ENCODE measurements at places on chromosomes 12 and 14.

GRCh38 chr12:131783915-131784541 is 44.2 kb upstream of the MMP17 start:
- peak; percentile 55 for DNase-seq

DNA sequence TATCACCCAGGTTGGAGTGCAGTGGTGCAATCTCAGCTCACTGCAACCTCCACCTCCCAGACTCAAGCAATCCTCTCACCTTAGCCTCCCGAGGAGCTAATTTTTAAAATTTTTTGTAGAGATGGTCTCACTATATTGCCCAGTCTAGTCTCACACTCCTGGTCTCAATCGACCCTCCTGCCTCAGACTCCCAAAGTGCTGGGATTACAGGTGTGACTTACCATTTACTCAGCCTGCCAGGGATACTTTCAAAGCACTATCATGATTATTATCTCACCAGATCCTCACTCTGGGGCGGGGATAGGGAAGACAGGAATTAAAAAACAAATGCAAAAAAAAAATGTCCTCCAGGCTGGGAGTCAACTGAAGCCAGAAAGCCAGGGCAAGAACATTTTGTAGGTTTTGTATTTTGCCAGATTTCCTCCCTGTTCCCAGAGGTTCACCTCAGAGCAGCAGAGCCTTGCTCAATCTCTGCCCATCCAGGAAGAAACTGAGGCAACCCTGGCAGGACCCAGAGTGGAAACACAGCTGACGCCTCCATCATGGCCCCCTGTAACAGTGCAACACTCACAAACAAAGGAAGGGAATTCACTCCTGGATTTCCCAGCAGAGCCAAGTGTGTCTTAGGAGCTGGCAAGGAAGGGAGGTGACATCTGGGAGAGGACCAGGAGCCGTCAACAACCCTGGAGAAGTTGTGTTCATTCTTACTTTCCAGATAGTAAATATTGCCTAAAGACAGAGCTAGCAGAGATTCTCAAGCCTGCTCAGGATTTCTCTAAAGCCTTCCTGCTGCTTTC is 73.9 kb downstream of the IRF2BPL start:
- no peak for DNase-seq

DNA sequence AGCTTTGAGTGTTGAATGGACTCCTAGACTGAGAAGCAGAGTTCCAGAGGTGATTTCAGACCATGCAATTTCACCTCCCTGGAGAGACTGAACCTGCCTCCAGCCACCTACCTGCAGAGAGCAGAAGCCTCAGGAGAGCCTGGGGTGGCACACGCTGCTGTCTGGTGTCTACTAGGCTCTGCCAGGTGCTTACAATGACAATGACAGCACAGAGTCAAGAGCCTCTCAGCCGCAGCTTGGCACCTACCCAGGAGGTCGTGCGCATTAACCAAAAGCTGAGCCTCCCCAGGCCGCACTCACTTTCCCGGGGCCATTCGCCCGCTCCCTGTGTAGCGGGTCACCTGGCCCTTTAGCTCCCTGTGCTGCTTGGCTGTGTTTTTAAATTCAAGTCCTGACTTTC is 63.2 kb downstream of the TESC start:
- no peak for DNase-seq

GRCh38 chr14:22979748-22980392 is 2.5 kb downstream of the AJUBA start:
- no peak for DNase-seq

DNA sequence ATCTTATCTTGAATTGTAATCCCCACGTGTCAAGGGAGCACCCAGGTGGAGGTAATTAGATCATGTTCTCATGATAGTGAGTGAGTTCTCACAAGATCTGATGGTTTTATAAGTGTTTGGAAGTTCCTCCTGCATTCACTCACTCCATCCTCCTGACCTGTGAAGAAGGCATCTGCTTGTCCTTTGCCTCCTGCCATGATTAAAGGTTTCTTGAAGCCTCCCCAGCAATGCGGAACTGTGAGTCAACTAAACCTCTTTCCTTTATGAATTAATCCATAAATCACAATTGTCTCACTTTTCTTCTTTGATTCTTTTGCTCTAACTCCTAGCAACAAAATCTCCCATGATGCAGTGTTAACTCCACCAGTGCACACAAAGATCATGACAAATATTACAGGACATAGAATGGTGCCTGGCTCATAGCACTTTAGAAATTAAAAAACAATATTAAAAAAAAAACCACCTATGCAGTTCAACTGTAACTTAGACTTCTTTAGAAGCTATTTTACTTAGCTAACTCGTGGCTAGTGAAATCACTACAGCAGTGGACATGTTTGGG is 37.6 kb upstream of the MGAT4C start:
- DNase-seq, result no peak

DNA sequence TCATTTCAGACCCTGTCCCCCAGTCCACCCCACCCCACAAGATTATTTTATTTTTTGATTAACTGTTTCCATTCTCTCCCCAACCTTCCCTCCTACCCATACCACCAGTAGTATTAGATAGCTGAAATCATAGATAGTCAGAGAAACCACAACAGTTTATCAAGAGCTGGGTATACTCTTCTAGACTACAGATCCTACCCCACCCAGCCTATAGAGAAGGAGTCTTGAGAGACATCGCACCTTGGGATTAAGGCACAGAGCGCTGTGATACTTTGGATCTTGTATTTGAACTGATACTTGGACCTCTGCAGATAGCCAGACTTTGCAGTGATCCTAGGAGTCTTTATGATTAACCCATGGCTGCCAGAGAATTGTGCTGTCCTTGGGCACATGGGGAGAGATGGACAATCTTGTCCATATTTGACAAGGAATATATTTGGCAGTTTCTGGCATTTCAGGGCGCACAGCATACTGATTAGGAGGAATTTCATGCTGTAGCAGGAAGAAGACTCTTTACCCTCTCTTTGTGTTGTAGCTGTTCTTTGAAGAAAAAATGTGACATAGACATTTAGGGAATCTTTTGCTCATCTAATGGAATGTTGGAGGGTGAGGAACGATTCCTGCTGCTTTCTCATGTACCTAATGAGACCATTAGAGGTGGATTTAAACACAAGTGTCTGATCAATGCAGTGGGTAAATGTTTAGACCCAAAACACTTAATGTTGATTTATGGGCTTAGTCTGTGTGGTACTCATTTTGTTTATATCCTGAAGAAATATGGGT is 982 bp downstream of the RBMS2 start:
- DNase-seq, result no peak

DNA sequence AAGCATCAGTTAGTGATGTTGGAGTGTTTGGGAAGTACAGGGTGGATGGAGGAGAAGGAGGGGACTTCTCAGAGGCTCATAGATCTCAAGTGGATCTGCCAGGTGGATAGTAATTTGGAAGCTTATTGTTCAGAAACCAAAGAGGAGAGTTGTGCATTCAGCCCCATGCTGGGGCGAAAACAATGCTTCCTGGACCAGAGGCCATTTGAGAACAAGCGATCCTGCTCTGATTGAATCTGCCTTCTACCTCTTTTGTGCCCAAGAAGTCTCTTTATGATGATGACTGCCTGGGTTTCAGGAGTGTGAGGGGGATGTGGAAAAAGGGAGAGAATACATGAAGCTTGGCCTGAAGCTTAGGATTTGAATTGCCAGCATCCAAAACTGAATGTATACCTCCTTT is 110.8 kb upstream of the SRRM4 start:
- DNase-seq, result no peak

- DNase-seq, result no peak
These were observed 25.8 kb downstream of the DAO start for GRCh38 chr12:108905725-108906124.

DNA sequence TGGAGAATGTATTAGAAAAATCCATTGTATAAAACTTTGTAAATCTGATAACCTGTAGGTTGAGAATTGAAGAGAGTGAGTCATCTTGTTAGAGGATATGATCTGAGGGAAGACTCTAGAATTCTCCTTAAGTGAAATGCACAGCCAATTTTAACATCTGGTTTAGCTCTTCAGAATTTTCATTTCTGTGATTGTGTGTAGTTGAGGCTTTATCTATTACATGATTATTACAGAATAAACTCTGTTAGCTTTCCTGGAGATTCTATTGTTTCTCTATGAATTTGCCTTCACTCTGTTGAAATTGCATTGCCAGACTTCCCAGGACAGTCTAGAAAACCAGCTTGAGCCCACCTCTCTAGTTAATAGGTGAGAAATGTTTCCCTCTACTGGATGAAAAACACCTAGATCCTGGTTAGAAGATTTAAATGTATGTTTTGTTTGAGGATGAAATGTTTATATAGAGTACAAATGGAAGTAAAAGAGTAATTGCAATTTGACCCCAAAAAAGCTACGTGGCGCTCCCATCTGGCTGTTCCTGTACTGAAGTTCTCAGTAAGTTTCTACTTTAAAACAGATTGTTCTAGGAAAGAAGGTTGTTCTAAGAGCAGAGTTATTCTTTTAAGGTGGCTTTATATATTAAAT is 2.9 kb downstream of the NUDT4 start:
- no peak for DNase-seq

- no peak for DNase-seq
These were observed 29.3 kb downstream of the PRKCH start for GRCh38 chr14:61350427-61351270.

GRCh38 chr14:53541411-53541810 is 388.3 kb upstream of the DDHD1 start:
- DNase-seq, result no peak

DNA sequence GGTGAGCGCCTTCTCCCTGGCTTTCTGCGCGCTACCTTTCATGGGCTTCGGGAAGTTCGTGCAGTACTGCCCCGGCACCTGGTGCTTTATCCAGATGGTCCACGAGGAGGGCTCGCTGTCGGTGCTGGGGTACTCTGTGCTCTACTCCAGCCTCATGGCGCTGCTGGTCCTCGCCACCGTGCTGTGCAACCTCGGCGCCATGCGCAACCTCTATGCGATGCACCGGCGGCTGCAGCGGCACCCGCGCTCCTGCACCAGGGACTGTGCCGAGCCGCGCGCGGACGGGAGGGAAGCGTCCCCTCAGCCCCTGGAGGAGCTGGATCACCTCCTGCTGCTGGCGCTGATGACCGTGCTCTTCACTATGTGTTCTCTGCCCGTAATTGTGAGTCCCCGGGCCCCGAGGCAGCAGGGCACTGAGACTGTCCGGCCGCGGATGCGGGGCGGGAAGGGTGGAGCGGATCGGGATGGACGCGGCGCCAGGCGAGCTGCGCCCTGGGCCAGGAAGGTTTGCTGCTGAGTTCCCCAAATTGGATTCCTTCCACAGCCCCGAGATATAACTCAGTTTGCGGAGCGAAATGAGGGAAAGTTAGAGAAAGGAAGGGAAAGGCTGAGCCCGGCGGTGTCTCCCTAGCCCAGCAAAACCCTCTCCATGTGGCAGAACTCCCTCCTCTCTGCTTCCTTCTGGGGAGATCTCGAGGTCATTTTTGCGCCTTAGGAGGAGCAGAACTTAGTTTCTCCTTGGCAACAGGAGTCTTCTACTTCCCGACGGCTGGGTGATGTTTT is 972 bp downstream of the PTGDR start:
- DNase-seq, result no peak

DNA sequence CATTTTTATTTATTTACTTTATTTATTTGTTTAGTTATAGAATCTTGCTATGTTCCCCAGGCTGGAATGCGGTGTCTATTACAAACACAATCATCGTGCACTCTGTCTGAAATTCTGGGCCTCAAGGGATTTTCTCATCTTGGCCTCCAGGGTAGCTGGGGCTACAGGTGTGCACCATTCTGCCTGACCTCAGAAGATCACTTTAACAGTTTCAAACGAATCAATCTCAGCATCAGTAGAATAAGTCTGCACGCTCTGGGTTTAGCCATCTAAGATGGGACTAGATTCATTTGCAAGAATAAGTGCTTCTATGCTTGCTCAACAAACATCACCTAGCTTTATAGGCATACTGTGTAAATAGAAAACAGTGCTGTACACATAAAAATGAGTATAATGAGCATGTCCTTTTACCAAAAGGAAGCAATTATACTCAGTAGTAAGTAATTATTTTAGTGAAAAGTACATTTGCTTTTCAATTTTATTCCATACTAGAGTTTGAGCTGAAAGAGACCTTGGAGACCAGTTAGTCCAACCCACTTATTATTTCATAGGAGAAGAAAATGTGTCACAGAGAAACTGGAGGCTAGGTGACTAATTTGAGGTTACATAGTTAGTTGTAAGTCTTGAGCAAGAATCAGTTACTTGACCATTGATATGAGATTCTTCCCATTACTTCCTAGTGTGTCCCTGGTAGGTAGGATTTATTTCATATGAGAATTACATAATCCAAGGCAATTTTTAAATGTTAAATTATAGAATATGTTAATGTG is 456.5 kb upstream of the LMO3 start:
- no peak for DNase-seq

- DNase-seq, result no peak
These were observed 72.0 kb downstream of the ZFC3H1 start for GRCh38 chr12:71591601-71592000.

- DNase-seq, result no peak
These were observed 762 bp downstream of the C12orf57 start for GRCh38 chr12:6944381-6945186.

DNA sequence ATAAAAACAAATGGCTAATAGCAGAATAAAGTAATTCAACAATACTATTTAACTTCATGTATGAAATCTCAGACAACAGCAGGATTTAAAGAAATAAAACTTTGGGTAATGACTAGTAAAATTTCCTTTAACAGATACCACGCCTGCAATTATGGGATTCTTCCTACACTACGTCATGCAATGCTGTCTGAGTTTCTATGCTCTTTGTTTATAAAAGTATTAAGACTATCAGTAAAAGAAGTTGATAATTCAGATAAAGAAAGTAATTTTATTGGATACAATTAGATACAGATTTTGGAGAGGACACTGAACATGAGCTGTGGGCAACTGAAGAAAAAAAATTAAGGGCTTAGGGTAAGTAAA is 308.4 kb upstream of the LRFN5 start:
- DNase-seq, result no peak

- DNase-seq, result no peak
These were observed 4.9 kb downstream of the CERS5 start for GRCh38 chr12:50162230-50162629.

DNA sequence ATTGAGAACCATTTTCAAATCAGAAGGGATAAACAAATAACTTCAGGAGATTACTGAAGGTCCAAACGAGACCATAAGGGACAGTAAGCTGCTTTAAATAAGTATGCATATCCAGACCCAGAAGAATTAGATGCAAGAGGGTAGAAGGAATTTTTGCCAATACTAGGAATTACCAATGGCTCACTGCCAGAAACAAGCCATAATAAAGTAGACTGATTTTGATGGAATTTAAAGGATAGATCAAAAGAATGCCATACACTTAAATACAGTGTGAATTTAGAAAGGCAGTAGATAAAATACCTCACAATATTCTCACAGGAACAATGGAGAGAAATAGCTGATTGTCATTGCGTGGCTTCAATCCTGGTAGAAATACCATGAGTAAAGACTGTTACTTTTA is 5.3 kb downstream of the ANKS1B start:
- DNase-seq, result no peak

All from non-pigmented ciliary epithelial cell (primary cell).